ENCODE measurements at places on chromosomes 13 and 19.

- DNase-seq: no peak
These were observed 159.6 kb upstream of the ZNF536 start for GRCh38 chr19:30212574-30212973.

DNA sequence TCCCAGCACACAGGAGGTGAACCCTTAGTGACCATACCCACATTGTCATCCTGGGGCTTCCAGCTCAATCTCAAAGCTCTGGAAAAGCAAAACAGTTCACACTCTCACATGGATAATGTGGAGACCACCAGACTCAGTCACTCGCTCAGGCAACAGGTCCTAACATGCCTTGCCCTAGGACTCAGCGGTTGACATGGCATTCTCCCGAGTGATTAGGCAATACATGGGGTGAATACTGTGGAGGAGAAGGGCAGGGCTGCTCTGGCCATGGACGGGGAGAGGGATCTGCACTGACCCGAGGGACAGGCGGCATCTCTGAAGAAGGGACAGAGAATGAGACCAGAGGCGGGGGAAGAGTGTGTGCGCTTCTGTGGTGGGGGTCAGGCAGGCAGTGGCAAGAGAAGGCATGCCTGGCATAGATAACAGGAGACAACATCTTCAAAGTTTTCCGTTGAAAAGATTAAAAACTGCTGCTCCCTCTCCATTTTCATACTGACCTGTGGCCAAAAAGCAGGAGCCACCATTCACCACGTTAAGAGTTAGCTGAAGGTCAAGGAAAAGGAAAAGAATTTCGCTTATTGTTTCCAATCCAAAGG, 44.5 kb upstream of the EPHX3 start:
- no peak for DNase-seq

GRCh38 chr19:45244133-45244794, 943 bp downstream of the EXOC3L2 start:
- no peak for DNase-seq

GRCh38 chr13:108560093-108560492, 69.3 kb upstream of the MYO16 start:
- DNase-seq: peak; percentile 69

GRCh38 chr13:100108913-100109507, 20.1 kb downstream of the PCCA start:
- DNase-seq: no peak

GRCh38 chr13:41199526-41199925, 5.2 kb upstream of the KBTBD7 start:
- DNase-seq: peak; percentile 18

DNA sequence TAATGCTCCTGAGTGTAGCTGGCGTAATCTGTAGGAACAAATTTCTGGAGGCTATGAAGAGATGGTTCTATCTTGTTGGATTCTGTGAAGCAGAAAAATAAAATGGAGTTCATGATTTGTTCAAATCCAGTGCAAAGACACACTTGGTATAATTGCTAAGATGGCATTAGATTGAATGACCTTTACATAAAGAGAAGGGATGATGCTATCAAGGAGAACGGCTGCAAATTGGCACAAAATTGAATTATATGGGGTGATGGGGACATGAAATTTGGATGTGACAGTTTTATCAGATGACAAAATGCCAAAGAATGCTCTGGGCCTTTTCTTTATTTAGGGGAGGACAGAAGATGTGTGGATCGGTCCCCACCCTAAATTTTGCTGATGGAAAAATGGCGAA, 4.0 kb downstream of the METTL21C start:
- no peak for DNase-seq

DNA sequence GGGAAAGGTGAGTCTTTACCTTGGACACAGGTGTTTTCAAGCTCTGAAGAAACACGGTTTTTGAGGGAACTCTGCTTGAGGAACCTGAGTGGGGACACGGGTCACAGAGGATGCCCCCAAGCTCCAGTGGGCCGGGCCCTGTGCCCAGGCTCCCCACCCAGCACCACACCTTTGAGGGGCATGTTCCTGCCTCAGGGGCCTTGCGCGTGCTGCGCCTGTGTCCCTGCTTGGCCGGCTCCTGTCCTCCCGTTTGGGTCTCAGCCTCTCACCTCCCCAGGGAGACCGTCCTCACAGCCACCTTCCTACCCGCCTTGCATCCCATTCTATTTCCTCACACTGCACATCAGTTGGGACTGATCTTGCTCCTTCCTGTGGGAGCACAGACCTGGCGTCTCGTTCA, 21.1 kb downstream of the PIP5K1C start:
- DNase-seq: no peak

DNA sequence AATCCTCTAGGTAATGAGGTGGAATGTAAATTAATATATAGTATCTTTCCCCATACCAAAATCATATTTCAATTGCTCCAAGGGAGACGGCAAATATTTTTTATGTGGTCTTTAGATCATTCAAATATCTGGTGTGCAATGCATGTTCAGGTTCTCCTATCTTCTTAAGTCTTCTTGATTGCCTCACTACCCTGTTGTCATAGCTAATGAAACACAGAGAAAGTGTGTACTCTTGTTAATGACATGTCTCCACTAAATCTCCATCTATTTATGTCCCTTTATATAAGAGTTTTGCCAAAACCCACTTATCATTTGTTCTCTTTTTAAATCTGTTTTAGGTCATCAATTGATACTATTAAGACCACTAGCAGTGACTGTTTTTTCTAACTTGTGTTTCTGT, 6.6 kb downstream of the STARD13 start:
- no peak for DNase-seq

GRCh38 chr13:23203516-23203915, 22.7 kb downstream of the SGCG start:
- no peak for DNase-seq

DNA sequence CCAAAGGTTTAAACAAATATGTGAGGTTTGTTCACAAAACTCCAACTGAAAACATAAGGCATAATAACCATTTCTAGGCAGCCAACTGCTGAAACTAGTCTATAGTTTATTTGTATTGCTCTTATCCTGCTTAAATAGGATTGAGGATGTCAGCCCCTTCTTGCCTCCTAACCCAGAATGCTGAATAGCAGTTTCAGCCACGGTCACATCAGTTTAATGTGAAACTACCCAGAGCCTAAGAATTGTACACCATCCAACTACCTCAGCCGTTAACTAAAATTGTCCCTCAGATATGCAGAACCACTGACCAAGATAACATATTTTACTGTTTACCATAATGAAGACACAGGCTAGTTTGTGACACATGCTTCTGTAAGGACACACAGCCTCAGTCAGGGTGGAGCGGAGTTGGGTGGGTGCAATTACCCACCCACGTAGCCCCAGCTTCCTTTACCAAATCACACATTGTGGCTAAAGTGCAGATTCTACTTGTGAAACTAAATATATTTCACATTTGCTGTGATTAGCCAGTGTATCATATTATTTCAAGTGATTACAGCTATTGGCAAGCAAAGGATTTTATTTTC, 259.9 kb downstream of the EFNB2 start:
- no peak for DNase-seq

DNA sequence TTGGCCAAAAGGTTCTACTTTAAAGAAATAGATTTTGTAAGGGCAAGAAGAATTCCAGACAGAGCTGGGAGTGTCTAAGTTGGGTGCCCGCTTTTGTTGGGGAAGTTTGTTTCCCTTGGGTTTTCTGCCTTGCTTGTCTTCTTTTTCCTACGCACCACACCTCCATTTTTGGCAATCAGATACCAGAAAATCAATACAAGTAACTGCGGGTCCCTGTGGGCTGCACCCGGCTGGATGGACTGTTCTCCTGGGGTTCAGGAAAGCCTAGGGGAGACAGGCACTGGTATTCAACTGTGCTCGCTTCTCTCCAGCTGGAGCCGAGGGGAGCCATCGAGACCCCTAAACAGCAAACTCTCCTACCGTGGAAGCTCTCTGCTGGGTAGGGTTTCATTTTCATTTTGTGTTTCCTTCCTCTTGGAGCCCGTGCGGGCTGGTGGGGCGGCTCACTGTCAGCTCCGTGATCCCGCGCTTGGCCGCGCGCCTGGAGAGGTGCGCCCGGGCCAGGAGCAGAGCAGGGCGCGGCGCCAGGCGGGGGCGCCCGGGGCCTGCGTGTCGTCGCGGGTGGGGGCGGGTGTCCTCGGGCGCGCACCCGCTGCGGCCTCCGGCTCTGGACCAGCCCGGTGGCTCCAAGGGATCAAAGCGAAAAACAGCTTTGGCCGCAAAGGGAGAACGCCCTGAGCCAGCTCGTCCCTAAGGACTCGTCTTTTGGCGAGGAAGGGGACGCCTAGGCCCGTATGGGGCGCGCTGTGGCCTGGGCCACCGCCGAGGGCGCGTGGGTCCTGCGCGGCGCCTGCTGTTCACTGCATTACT, 347.2 kb downstream of the ZNF536 start:
- DNase-seq: peak; percentile 80

DNA sequence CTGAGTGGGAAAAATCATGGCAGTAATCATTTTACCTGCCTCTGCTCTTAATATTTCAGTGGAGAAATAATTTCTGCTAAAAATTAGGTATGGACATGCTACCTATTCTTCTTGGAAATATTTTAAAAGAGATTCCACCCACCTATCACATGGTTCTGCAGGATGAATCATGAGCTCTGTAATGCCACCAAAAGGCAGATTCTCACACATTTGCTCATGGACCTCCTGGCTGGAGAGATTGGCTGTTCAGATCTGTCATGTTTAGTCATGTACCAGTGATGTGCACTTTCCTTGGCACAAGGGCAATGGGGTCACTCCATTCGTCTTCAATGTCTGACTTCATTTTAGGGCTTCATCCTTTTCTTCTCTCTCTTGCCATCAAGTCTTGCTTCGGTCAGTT, 101.8 kb upstream of the MBNL2 start:
- no peak for DNase-seq

- no peak for DNase-seq
These were observed 287.5 kb upstream of the HTR2A start for GRCh38 chr13:47184321-47184720.

DNA sequence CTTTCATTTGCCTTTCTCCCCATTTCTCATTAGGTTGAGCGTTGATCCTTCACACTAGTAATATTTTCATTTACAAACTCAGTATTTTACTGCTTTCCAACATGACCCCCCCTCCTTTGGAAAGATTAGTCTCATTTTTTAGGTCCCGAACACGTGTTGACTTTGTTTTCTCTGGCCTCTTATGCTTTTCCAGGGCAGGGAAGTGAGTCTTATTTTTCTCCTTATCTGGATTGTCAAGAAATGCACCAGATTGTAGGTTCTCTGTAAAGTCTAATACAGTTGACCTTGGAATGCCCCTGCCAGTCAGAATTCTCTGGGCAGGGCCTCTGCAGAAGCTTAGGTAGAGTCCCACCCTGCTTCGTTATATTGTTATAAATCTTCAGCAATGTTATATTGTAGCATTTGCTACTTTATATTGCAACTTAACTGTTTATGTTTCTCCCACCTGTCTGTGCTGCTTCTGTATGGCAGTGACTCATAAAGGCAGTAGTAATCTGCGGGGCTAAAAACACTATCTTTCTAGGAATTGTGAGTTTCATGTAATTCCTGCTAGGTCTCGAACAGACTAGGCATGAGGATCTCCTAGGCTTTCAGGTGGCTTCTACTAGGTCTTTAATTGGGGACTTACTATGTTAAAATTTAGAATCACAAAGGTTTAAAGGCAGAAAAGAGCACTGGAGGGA, 2.0 kb downstream of the TDRD3 start:
- DNase-seq: peak; percentile 41

GRCh38 chr19:47723581-47723940, 10.3 kb downstream of the EHD2 start:
- no peak for DNase-seq

GRCh38 chr19:29056535-29056934, 156.4 kb downstream of the UQCRFS1 start:
- DNase-seq: no peak

DNA sequence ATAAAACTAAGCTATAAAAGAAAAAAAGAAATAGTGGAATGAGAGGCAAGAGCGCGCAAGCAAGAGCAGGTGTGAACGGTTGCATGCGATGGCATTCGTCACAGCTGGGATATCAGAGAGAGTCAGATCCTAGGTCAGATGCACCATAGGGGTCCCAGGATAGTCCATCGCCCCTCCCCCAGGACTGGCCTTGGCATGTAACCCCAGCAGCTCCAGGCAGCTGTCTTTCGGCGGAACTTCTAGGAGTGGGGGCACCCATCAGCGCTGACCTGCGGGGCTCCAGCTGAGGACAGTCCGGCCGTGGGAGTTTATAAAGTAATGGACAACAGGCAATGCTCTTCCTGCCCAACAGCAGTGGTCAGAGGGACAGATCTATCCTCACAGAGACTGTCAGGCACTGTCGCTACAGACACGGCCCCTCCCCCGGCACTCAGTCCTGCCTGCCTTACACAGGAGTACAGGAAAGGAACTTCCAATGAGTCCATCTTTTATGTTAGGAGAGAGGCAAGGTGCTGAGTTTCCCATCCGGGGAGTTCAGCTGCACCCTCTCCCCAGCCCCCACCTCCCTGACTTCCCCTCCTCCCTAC, 1.4 kb downstream of the SIAH3 start:
- DNase-seq: peak; percentile 30

- DNase-seq: no peak
These were observed 27.2 kb downstream of the EPN1 start for GRCh38 chr19:55702131-55702627.

DNA sequence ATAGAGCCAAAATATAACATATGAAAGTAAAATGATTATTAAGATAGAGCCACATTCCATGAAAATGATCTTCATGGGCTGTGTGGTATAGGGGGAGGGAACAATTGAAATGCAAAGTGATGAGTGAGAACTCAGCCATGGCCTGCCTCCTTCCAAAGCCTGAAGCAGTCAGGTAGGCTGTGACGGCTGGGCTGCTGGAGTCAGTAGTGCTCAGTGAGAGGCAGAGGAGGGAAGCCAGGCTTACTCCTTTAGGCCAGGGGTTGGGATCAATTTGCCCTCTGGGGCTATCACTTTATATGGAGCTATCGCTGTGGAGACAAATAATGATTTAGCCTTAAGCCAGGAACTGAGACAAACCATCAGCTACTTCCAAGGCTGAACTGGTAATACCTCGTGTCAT, 654.9 kb downstream of the FGF9 start:
- DNase-seq: peak; percentile 6

- peak; percentile 87 for DNase-seq
These were observed 22.8 kb upstream of the NDUFS7 start for GRCh38 chr19:1360818-1361461.

DNA sequence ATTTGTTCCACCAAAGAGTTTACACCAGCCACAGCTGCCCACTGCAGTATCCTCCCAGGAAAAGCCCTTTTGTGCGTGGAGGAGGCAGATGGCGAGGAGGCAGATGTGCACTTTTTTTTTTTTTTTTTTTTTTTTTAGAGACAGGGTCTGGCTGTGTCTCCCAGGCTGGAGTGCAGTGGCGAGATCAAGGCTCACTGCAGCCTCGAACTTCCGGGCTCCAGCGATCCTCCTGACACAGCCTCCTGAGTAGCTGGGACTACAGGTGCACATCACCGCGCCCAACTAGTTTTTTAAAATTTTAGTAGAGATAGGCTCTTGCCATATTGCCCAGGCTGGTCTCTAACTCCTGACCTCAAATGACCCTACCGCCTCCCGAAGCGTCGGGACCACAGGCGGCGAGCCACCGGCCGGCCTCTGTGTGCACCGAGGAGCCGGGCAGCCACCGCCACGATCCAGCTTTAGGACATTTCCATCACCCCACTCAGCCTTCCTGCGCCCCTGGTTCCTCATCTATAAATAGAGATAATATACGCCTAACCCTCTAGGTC, 563 bp upstream of the PDCD5 start:
- DNase-seq: no peak

All from eye (tissue), 1 donor.